NCI-H187 (cell line): ENCODE measurements at places on chromosomes 5 and 9.

- DNase-seq, result no peak
Observed at GRCh38 chr5:180455872-180456271, 38.3 kb upstream of the CNOT6 start.

- no peak for DNase-seq
Observed at GRCh38 chr9:92666236-92666635, 3.7 kb downstream of the IPPK start.

DNA sequence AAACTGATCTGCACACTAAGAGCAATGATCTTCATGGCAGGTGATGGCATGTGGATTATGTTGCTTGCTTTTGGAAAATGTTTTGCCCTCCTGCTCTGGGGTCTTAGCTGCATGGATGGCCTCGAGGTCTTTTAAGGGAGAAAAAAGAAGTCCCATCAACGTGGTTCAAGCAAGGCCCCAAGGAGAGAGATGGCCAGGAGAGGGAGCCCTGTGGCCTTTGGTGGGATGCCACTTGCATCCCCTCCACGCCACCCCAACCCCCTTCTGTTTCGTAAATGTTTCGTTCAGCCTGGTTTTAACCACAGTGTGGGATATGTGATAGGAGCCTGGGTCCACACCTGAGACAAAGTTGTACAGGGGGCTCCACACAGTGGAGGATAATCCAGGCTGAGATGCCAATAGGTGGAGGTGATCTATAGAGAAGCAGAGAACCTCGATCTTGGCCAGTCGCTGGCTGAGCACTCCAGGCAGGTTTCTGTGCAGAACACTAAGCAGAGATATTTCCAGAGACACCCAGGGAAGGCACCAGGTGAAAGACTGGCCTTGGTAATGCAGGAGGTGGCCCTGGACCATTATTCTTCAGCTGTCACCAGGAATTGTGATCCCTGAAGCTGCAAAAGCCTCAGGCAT is 25.8 kb upstream of the FRRS1L start:
- no peak for DNase-seq

DNA sequence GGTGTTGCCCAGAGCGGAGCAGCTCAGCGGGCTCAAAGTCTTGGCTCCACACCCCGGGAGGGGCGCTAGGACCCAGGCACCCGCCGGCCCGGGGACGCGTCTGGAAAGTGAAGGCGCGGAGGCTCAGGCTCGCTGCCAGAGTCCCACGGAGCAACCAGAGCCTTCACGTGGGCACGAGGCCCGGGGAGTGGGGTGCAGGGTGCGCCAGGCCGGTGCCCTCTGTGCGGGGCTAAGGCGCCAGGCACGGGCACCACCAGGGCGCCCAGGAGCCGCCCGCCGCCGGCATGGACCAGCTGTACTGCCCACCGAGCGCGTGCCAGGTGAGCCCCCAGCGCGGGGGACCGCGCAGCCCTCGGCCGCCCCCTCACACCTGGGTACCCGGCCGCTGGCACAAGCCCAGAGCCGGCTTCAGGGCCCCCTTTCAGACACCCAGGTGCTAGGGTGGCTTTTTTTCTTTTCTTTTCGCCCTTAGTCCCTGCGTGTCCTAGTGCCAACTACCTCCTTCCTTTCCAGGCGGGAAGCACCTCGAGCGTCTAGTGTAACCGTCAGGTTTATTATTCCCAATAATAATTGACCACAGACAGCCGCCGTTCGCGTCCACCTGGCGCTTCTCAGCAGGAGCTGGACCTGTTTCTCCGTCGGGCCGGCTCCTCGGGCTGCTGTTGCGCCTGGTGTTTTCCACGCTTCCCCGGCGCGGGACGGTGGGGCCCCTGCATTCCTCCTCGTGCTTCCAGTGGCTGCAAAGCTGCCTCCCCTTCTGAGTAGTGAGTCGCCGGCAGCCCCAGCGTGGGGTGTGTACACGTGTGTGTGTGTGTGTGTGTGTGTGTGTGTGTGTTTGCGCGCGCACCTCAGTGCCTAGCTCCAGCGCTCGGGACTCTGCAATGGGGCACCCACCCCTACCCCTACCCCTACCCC is 30.1 kb upstream of the PDE8B start:
- no peak for DNase-seq

DNA sequence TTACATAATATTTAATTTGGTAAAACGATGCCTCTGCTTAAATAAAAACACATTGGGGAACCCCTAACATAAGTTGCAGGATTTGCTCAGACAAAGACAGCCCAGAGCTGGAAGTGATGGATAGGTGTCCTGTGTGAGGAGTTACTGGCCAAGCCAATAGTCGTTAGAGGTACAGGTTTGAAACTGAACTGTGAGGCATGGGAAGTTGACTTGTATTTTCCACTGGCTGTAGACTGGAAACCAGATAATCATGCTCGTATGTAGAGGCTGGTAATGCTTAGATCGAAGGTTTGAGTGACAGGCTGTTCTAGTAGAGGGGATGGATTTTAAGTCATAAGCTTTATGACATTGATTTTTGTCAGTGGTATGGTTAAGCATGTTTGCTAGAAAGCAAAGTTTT is 24.8 kb downstream of the TEK start:
- DNase-seq, result no peak

- DNase-seq, result no peak
Observed at GRCh38 chr5:3878267-3878666, 282.6 kb downstream of the IRX1 start.

DNA sequence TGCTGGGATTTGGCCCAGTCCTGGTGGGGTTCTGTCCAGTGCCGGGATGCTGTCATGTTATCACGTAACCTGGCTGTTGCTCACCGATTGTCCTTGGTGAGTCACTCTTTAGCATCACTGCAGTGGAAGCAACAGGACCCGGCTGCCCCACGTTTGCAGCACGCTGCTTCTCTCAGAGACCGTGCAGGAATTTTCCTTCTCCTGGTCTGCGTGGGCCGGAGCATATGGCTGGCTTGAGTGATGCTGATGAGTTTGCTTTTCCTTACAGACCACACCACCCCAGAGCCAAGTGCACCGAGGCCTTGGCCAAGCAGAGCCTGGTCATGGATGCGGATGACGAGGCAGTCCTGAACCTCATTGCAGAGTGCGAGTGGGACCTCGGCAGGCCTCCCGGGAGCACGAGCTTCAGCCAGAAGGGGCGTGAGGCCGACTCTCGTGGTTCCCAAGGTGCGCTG is 21.4 kb downstream of the CEP72 start:
- DNase-seq, result no peak

DNA sequence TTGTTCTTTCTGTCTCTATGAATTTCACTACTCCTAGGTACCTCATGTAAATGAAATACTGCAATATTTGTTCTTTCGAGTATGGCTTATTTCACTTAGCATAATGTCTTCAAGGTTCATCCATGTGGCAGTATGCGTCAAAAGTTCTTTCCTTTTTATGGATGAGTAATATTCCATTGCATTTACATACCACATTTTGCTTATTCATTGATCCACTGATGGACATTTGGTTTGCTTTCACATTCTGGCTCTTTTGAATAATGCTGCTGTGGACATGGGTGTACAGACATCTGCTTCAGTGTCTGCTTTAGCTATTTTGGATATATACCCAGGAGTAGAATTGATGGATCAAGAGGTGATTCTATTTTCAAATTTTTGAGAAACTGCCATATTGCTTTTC is 144.2 kb upstream of the PAPPA start:
- no peak for DNase-seq

- no peak for DNase-seq
Observed at GRCh38 chr5:133386662-133387061, 225.7 kb downstream of the FSTL4 start.

DNA sequence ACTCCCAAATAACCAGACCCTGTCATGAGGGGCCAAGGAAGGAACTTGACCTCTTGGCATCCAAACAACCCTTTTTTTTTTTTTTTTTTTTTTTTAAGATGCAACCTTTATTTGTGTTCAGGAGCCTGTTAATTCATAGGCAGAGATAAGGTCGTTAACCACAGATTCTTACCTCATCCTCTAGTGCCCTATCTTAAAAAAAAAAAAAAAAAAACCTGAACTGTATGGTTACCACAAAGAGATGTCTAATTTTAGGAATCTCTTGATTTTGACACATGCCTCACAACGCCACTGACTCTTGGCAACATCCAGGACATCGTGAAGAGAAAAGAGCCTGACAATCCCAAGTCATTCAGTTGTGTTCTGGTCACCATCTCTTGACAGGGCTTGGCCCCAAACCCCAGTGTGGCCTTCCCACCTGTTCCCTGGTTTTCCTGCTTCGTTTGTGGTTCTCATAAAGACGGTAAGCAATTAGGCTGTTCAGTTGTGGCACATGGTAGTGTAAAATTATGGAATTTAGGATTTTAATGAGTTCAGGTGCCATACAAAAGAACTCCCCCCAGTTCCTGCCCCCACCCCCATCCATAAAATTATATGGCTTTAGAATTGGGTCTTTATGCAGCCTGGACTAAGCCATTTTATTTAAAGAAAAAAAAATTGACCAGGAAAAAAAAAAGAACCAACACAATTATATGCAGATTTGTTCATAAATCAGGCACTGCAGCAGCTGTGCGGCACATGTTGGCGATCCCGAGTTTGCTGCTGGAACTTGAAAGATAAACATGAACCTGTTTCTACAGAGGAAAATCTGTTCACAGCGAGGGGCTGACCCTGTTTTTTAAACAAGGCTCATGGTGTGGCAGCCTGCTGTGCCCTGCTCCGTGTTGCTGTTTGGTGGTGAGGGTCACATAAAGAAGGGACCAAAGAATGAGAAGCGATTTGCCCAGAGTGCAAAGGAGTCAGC is 267.8 kb upstream of the CLINT1 start:
- no peak for DNase-seq
